ENCODE measurements at places on chromosomes 5 and 9. TPM values are rescaled to one million over a fixed set of nuclear protein-coding genes. Genes with fewer than 3 reads are reported as not detected.

DNA sequence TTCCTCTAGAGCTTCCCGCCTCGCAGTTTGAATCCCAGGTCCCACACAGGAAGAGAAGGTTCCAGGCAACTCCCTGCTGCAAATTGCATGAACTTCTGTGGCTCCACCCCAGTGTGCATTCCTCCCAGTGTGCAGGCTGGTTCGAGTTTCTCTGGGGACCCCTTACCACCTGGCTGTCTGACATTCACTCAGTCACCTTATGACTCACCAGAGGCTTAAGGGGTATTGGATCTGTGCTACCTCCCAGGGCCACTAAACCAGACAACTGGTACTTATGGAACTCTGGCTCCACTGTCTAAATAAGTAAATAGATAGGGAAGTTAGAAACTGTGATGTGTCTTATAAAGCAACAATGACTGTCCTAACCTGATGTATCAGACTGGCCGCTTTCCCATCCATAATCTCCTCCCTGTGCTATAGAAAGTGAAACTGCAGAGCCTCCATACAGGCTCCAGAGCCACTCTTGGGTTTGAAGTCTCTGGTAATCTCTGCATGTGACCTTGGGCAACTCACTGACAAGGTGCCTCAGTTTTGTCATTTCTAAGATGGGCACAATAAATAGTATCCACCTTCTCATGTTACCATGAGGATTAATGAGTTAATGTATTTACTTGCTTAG lies 720.6 kb downstream of the SEMA5A start:
- no peak for DNase-seq

DNA sequence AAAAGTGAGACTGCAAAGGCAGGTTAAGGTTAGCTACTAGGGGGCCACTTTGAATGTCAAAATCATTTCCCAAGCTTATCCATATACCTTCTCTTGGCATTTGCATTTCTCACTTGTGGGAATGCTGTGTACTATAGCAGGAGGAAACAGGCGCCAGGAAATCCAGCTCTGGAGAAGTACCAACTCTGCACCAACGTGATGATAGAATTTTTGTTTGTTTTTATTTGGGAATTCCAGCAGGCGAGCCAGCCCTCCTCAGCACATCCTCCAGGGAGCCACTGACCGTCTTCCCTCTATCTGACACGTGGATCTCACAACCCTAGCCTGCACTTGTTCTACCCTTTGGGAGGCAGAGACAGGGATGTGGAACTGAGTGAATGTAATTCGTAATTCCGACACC lies 318.0 kb downstream of the ACTL7B start:
- no peak for DNase-seq

- DNase-seq, result no peak
These were observed 206.3 kb downstream of the EFNA5 start for GRCh38 chr5:107464416-107464815.

- no peak for DNase-seq
These were observed 2.3 kb downstream of the TNFSF8 start for GRCh38 chr9:114928136-114928535.

GRCh38 chr5:111589316-111589715 lies 77.0 kb upstream of the STARD4 start:
- DNase-seq, result no peak

The KIF12 gene
- total RNA-seq, result 1.0 TPM

DNA sequence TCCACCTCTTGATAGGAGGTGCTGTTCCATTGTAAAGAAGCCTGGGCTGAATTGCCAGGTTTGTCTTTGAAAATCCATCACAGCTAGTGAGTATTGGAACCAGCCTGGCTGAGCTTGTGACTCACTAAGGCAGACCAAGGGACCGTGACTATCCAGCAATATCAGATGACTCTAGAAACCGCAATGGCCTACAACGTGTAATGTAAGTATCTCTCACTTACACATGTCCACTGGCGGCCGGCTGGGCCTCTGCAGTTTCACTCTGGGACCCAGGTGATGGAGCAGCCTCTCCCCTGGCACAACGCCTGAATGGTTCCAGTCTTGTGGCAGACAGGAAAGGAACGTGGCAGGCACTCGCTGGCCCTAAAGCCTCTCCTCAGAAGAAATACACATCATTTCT lies 3.1 kb upstream of the HRH2 start:
- DNase-seq, result no peak

DNA sequence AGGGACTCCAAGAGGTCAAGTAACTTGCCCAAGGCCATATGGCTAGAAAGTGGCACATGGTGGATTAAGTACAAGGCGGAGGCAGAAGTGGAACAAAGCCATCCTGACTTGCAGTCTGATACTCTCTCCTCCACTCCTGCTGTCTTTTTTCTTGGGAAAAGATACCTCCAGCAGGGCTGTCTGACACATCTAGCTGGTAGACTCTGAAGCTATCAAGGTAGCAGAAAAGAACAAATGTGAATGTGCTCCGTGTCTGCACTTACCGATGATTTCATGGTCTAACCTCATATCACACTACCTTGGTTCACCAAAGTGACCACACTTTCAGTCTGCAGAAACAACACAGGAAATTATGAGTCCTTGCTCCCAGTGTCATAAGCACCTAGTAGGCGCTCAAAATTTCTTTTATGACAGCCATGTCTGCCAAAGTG lies 284.8 kb downstream of the CRB2 start:
- no peak for DNase-seq

GRCh38 chr9:81132318-81132717 lies 557.0 kb downstream of the TLE1 start:
- no peak for DNase-seq

The SHISAL2B gene
- 5.1 TPM for total RNA-seq

The FST gene
- total RNA-seq, result not detected

DNA sequence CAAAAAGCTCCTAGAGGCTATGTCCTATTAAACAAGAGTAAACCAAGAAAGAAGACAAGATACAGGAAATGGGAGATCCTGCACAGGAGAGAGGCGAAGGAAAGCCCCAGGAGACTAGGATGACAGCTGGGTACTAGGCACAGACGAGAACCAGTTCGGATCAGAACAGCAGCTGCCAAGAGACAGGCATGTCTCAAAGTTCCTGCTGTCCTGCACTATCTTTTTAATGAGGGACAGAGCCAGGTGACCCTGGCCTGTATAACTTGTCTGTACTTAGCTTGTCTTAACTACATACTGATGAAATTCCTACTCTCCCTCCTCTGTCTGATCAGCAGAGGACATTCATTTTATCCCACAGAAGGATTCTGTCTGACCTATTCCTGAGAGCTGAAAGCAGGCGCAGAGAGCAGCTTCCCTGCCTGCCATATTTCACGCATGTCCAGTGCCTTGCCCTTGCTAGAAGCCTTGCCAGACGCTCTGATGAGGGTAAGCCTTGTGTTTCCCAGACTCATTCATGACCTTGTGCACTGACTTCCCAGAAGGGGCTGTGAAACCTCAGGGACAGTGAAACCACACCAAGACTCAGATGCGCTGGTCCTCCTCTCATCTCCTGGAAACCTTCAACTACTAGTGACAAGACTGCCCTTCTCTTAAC lies 24.7 kb downstream of the TSC1 start:
- no peak for DNase-seq

DNA sequence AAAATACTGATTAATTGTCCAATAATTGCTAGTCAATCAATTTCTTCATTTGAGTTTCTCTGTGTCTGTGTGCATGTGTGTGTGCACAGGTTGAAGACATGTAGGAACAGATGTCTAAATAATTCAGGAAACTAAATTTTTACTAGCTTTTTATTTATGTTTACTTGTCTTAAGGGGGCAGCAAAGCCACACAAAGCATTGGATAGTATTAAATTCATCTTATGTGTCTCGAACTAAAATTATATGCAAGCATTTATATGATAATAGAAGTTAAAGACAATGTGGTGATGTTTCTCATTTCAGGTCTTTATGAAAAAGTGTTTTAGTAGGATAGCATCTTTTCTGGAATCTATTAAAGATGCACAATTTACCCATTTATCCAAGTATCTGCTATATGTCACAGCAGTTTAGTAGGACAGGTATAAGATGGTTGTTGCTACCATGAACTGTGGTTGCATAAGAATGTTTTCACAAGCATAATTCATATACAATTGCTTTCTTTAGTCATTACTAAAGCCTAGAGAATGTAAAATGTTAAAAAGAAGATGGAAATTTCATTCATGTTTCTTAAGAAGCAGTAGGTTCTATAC lies 784.6 kb upstream of the NUDT12 start:
- peak; percentile 7 for DNase-seq

DNA sequence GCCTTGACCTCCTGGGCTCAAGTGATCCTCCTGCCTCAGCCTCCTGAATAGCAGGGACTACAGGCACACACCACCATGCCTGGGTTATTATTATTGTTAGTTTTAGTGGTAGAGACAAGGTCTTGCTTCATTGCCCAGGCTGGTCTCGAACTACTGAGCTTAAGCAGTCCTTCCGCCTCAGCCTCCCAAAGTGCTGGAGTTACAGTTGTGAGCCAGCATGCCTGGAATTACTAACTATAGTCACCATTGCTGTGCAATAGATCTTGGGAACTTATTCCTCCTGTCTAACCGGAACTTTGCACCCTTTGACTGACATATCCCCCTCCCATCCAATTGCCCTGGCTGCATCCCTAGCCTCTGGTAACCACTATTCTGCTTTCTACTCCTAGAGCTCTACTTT lies 3.4 kb downstream of the FAM151B start:
- DNase-seq, result no peak

- peak; percentile 3 for DNase-seq
These were observed 6.2 kb downstream of the NKX2-5 start for GRCh38 chr5:173228639-173229381.

- DNase-seq, result no peak
These were observed 93.8 kb downstream of the HSPA4 start for GRCh38 chr5:133145436-133146170.

DNA sequence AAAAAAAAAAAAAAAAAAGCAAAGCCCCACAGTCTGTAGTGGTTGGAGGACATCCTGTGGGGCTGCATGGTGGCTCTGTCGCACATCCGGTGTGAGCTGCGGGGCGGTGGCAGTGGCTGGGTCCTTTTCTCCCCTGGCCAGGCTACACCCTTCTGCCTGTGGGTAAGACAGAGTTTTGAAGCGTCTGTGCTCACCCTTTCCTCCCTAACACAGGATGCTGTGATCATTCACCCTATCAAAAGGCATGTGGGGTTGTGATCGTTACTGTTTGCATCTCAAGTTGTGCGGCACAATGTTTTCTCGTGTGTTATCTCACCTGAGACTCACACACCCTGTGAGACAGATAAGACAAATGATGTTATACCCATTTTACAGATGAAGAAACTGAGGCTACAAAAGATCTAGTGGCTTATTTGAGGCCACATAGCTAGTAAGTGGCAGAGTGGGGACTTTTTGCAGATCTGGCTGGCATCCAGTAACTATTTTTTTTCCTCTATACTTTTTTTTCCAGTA lies 17.5 kb downstream of the IRF1 start:
- no peak for DNase-seq

- DNase-seq, result peak; percentile 73
These were observed at the start of the genes BRD9 and TRIP13 for GRCh38 chr5:892394-893136. BRD9 (minus strand) TSS chr5:892801; CDS start chr5:892657, 144 bp downstream. TRIP13 (plus strand) TSS chr5:892884; CDS start chr5:892999, 115 bp downstream.

The MORN5 gene
- total RNA-seq, result not detected

- no peak for DNase-seq
These were observed 471.5 kb downstream of the ZNF608 start for GRCh38 chr5:124274949-124275348.

DNA sequence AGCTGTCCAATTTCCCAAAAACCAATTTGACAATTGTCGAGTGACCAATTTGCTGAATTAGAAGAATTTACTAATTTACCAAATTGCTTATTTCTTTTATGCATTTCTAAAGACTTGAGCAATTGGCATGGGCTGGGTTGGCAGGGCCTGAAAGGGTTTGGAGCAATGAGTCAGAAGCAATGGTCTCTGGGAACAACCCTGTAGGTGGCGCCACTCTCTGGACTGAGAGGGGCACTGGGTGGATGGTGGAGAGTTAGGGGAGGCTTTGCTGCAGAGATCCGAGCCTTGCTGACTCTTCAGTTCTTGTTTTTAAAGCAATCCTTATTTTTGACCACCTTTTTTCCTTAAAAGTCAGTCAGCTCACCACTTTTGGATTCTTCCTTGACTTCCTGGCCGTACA lies 71.5 kb upstream of the RPS23 start:
- peak; percentile 7 for DNase-seq

DNA sequence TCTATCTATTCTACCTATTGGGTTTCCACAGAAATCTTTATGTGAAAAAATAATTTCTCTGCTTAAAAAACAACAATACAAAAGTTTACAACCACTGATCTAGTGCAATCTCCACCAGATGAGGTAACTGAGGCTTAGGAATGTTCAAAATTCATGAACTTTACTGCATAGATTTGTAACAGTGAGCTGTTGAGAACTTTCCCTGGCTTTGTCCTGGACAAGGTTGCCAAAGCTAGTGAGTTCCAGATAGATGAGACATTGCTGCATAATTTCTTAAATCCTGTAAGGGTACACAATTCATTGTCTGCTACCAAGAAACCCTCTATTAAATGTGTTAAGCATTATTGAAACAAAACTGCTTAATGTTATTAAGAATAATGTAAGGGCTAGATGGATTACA lies 102.7 kb downstream of the OSMR start:
- DNase-seq, result no peak

DNA sequence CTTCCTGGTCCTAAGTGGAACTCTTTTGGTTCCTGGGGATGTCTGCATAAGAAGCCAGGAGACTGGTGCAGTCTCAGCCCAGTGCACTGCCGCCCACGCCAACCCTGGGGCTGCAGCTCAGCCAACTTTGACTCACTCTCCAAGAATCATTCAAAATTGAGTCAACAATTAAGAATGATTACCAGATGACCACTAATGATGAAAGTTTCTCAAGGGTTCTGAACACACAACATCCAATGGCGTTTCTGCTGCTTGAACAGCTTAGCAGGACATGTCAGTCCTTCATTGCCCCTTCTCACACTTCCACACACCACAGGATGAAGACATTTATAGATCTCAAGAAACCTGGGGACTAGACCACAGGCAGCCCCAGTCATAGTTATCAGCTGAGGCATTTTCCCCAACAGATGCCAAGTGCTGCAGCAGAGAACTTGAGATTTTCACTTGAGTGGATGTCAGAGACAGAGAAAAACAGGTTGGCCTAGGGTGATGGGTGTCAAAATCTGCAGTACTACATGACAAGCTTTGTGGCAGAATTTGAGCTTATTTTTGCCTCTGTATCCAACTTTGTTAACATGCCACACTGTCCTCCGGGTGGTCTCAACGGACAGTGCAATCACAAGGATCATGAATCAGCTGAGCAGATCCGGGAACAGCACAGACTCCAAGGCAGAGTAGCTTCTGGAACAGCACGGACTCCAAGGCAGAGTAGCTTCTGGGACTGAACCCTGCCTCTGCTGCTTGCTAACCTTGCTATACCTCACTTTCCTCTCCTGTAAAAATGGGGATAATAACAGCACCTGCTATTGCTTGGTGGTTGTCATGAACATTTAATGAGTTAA lies 356.1 kb downstream of the SPOCK1 start:
- DNase-seq, result no peak
